ENCODE measurements at places on chromosomes 12 and 14. TPM values are rescaled to one million over a fixed set of nuclear protein-coding genes. Genes with fewer than 3 reads are reported as not detected.
A peak's percentile ranks its signal among the peaks of the same experiment; 100 is the strongest.

FAM181A gene
- total RNA-seq, result not detected

- DNase-seq, result no peak
Observed at GRCh38 chr14:93333631-93334103, 831 bp upstream of the BTBD7 start.

GRCh38 chr14:88327497-88327896 is 4.4 kb upstream of the KCNK10 start:
- DNase-seq, result no peak

C12orf50 gene
- 0.03 TPM for total RNA-seq

MUCL1 gene
- total RNA-seq, result not detected

DNA sequence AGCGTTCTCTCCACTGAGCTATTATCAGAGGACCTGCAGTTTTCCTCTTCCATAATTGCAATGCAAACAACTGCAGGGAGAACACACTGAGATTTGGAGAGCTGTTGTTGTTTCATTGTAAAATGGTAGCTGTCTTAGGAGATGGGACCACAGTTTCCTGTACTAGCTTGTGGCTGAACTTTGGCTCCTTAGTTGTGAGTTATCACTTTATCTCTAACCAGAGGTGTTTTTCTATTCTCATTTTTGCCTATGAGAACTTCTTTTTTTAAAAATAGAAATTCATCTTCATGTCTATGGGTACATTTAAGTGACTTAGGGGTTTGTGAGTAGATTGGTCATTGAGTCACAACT is 216.5 kb downstream of the SLC38A4 start:
- DNase-seq, result no peak

- no peak for DNase-seq
Observed at GRCh38 chr12:51871918-51872688, 15.8 kb upstream of the ANKRD33 start.

GRCh38 chr12:52221912-52222457 is 11.1 kb upstream of the KRT7 start:
- DNase-seq, result peak; percentile 96

DNA sequence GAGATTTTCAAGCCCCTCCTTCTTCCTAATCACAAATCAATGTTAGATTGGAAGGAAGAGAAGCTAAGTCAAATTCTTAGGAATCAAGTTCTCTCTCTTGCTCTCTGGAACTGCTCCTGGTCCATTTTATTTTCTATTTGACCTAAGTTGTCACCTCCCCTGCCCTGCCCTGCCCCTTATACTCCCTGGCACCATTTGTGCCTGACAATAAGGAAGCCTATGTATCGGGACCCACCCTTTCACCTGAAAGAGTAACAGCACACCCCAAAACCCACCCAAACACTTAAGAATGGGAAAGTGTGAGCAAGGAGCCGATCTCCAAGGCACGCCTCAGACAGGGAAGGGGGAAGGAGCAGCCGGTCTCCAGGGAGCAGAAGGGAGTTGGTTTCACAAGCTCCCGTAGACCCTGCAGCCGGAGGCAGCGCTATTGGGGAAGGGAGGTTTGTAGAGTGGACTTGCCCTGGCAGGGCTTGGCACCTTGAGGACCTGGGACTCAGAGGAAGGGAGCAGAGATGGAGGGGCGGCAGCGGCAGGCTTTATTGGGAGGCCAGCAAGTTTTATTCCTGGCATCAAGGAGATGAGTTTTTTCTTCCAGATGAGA is 1.6 kb downstream of the LRRC74A start:
- DNase-seq, result peak; percentile 18

GRCh38 chr14:77579065-77579464 is 37.4 kb downstream of the SPTLC2 start:
- no peak for DNase-seq

- no peak for DNase-seq
Observed at GRCh38 chr12:105262461-105263184, 26.6 kb upstream of the APPL2 start.

GPR65 gene
- total RNA-seq, result not detected

TAS2R20 gene
- total RNA-seq, result 3.9 TPM

RHEBL1 gene
- total RNA-seq, result 6.7 TPM

ARID4A gene
- 9.1 TPM for total RNA-seq

GRCh38 chr12:85182699-85183098 is 97.3 kb upstream of the ALX1 start:
- peak; percentile 19 for DNase-seq

ABHD12B gene
- total RNA-seq, result 9.0 TPM

DNA sequence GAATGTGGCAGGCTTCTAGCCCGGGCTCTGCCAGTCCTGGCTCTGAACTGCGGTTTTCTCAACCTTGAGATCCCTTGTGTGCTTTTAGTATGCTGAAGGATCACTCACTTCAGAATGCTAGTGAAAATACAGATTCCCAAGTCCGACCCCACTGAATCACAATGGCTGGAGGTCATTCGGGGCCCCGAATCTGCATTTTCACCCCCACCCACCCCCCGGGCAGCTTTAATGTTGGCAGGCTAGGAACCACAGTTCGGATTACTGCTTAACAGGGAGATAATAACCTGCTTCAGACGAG is 573 bp upstream of the SUSD6 start:
- peak; percentile 44 for DNase-seq

DNA sequence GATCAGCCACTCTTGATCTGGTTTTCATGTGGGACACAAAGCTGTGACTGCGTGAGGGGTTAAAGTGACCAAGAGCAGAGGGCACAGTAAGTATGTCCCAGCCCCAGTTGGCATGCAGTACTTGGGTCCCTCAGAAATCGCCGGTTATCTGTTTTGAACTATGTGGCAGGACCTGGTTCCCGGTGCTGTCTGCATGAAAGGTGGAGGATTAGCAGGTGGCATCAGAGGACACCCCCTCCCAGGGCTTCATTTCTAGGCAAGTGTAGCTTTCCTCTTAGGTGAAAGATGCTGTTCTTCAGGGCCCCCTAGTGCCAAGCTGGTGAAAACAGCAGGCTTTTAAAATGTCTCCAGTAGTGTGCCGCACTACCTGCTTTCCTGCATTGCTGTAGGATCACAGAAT is 57.1 kb downstream of the ATG14 start:
- DNase-seq, result peak; percentile 89

DNA sequence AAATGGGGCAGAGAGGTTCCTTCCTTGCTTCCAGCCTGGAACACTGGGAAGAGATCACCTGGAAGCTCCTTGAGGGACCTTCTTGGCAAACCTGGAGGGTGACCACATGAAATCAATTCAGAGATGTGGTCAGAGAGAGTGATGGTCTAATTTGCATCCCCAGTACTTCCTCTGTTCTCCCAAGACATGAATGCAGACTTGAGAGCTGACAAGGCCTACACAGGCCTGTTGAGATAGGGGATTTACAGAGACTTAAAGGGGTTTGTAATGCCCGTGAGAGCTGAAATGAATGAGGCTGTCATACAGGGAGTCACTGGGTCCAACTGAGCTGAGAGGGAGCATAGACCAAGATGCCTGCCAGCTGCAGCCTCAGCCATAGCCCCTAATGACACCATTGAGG is 45.1 kb downstream of the TMX1 start:
- DNase-seq, result no peak
